ENCODE measurements at places on chromosomes 13 and 19.

GRCh38 chr13:49441846-49442245 lies 2.0 kb downstream of the CAB39L start:
- DNase-seq: no peak

- DNase-seq: no peak
Observed at GRCh38 chr13:49533591-49534269, 38.0 kb downstream of the PHF11 start.

- no peak for DNase-seq
Observed at GRCh38 chr13:41802043-41802683, 158.7 kb downstream of the VWA8 start.

GRCh38 chr19:3368848-3369336 lies 2.5 kb downstream of the NFIC start:
- DNase-seq: no peak

- no peak for DNase-seq
Observed at GRCh38 chr13:26680123-26680450, 80.5 kb downstream of the GPR12 start.

DNA sequence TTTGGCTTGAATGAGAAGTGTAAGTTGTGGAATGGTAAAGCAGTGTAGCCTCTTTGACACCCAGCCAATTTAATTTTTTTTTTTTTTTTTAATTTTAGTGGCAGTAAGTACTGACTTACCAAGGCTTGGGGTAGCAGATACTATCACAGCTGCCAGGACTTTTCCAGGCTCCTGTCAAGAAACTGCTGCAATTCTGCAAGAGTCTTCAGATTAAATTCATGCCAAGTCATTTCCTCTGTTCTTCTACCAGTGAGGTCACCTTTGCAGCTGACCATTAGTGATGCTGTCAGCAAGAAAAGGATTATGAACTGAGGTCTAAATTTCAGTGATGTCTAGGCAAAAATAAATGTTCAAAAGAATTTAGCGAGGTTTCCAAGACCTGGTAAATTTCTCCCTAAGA lies 91.2 kb downstream of the GGACT start:
- no peak for DNase-seq

DNA sequence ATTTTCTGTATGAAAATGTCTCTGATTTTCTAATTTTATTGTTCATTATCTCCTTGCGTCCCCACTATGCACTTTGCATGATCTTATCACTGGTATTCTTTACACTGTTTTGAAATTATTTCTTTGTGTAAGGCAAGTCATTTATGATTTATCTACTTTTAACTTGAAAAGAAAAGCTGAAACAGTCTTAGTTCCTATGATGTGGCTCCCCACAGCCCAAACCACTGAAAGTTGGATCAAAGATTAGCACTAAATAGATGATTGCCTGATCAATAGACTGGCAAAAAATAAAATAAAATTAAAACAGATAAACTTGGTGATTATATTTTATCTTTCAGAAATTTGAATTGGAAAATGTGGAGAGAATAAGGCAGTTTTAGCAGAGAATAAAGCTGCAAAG lies 1101.9 kb downstream of the PCDH9 start:
- no peak for DNase-seq

- no peak for DNase-seq
Observed at GRCh38 chr13:99971576-99972189, at the start of gene ZIC5. Gene ZIC5, minus strand, starts transcription at chr13:99971767. Its CDS starts 164 bp downstream, at chr13:99971603.

- DNase-seq: no peak
Observed at GRCh38 chr19:19746286-19747213, 13.6 kb upstream of the ZNF14 start.

DNA sequence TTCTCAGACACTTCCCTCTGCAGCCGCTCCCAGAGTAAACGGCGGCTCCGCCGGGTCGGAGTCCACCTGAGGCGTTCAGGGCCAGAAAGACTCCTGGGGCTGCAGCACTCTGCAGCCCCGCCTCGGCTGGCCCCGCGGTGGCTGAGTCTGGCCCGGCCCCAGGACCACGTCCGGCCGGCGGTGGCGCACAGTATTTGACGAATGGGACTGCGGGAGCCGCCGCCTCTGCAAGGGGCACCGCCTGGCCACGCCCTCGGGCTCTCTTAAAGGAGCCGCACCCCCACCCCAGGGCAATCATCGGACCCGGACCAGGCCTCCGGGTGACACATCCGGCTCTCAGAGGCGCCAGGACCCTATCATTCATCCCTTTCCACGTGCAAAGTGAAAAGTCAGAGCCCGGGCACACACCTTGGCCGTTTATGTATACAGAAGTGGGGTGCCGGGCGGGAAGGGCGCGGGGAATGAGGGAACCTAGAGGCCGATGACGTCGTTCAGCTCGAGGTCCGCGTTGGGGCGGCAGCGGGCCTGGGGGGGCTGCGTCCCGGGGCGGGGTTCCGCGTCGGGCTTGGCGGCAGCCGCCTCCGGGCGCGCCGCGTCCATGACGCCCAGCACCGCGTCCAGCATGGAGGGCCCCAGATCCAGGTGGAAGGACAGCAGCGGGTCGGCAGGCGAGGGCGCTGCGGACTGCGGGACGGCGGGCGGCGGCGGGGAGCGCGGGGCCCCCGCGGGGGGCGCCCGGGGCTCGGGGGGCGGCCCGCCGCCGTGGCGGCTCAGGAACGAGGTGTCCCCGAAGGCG lies 1.2 kb upstream of the LENG9 start:
- DNase-seq: no peak

- DNase-seq: no peak
Observed at GRCh38 chr19:30135093-30135757, 193.2 kb downstream of the URI1 start.

DNA sequence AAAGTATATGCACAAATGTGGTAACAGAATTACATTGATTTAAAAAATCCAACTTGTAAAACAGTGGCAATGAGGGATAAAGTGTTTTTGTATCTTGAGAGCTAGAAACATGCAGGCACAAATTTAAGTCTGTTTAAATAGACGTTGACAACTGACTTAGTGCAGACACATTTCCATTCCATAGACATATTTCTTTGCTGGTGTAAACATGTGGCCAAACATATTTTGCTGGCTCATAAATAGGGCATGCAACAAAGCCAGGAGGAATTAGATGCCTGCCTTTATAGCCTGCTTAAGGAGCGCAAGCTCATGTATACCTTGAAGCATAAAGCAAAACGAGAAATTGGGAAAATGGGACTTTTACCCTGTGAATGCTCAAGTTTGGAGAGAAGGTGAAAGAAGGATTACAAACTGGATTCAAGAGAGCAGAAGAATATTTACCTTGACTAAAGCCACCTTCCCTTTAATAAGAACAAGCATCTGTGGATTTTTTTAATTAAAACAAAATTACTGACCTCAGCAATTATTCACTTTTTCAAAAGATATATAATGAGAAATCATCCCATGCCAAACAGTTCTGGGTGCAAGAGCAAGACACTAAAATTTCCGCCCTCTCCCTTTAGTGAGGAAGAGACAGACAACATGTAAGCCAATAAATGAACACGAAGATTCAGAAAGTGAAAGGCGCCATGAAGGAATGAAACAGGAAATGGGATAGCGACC lies 71.0 kb downstream of the DCT start:
- no peak for DNase-seq

- DNase-seq: no peak
Observed at GRCh38 chr19:15286688-15287365, 45.5 kb downstream of the BRD4 start.

- DNase-seq: no peak
Observed at GRCh38 chr19:44367024-44367423, 10.5 kb upstream of the ZNF112 start.

GRCh38 chr13:51619614-51620013 lies 35.4 kb downstream of the WDFY2 start:
- DNase-seq: no peak

GRCh38 chr19:29939628-29940027 lies 2.4 kb upstream of the URI1 start:
- DNase-seq: no peak

GRCh38 chr19:16074488-16075365 lies 1.6 kb upstream of the TPM4 start:
- DNase-seq: no peak

DNA sequence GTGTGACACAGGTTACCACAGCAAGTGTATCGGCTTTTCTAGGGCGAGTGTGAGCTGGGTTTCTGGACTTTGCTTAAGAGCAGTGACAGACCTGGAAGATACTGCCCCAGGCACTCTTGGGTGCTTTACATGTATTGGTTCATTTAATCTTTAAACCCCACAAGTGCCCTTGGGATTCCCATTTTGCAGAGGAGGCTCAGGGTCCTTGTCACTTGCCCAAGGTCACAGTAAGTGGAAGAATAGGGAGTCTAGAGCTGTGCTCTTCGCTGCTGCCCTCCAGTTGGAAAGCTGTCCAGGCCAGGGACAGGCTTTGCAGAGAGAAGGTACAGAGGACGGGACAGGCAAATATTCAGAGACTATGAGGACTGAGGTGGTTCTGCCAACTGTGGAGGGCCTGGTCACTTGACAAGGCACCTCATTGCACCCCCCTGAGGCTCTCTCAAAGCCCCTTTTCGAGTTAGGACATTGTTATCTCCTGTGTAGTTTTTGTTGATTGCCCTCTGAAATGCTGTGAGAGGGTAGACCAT lies 42.4 kb downstream of the BBC3 start:
- DNase-seq: no peak

DNA sequence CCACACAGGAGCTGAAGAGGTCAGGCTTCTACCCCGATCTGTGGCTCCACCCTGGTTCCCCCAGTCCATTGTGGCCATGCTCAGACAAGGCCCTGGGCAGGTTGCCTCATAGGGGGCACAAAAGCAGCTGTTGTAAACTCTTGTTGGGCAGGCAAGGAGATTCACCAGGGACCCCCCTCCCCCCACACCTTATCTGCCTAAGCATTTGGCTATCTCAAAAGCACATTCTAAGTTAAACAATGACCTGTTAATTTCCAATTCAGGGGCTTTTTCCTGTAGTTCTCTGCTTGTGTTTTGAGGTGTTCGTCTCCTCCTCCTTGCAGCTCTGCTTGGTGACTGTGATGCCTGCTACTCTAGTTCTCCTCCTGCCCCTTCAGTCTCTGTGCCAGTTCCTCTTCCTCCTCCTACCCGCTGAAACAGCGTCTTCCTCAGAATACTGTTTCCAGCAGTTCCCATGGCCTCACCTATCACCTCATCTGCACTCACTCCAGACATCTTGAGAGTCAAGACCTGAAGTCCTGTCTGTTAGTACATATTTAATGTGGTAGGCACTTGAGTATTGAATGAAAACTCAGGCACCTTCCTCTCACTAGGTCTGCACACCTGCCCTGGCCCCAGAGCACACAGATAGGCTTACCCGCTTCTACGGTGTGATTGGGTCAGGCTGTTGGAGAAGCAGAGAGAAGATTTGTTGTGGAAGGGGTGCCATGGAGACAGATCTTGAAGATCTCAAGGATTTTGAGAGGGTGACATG lies 31.7 kb downstream of the SPATA13 start:
- DNase-seq: no peak

- DNase-seq: no peak
Observed at GRCh38 chr13:113187883-113188665, 20.4 kb downstream of the PCID2 start.

Measured in NCI-H1417 treated with DMSO at 0.1 percent for 48 hours (cell line).